Activated CD8-positive, alpha-beta memory T cell treated with anti-CD3 and anti-CD28 coated beads for 48 hours (primary cell): ENCODE measurements at places on chromosomes 4 and X.

GRCh38 chr4:20403290-20403689 is 151.6 kb downstream of the SLIT2 start:
- DNase-seq = no peak

GRCh38 chr4:159823743-159824142 is 720.9 kb downstream of the RAPGEF2 start:
- DNase-seq = no peak

DNA sequence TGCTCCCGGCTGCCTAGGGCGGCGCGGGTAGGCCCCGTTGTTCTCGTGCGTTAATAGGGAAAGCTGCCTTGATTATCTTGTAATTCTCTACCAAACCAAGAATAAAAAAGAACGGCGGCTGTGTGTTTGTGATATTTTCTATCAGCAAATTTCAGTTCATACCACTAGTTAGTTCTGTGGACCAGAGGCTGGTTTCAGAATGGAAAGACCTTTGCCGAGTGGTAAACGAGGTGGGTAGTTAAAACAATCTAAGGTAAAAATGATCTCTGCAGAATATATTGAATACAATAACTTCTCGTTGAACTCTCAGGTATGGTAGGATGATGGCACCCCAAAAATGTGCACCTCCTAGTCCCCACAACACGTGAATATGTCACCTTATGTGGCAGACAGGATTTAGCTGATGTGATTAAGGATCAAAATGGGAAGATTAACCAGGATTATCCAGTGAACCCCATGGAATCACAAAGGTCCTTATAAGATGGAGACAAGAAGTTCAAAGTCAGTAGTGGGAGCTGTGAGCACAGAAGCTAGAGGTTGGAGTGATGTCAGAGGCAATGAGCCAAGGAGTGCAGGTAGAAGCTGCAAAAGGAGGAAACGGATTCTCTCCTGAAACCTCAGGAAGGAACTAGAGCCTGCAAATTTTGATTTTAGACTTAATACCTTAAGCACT is 574 bp upstream of the CFAP97 start:
- DNase-seq = no peak

- DNase-seq = no peak
Observed at GRCh38 chrX:24231131-24231540, 81.6 kb downstream of the ZFX start.

- DNase-seq = no peak
Observed at GRCh38 chr4:43843501-43843900, 605.1 kb downstream of the KCTD8 start.

DNA sequence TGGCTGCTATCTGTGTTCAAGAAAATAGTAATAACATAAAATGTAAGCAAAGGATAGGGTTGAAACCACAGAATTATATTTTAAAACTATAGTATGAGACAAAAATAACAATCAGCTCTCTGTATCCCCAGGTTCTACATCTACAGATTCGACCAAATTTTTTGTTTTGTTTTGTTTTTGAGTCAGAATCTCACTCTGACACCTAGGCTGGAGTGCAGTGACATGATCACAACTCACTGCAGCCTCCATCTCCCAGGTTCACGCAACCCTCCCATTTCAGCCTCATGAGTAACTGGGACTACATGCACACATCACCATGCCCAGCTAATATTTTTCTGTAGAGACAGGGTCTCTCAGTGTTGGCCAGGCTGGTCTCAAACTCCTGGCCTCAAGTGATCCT is 113.2 kb downstream of the MAB21L2 start:
- no peak for DNase-seq

DNA sequence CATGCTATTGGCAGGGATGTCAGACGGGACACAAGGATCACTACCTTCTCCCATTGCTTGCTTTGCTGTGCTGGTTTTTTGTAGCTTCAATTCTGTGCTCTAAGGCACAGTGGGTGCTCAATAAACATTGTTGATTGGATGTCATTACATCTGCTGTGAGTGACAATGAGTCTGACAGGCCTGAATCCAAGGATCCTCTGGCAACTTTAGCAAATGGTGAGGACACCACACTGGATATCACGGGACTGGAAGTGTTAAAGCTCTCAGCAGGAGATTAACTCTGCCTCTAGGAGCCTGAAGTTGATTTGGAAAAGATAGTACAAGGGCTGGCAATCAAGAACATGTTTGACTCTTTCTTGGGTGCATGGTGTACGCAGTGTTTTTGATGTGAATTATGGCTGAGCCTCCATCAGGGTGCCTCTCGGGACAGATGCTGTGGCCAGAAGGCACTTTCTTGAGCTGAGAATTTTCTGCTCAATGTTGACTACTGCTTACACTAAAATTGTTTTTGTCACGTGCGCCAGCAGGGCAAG is 217.9 kb downstream of the ARAP2 start:
- no peak for DNase-seq
